OCI-M1 (cell line): ENCODE measurements at places on chromosomes 4 and X.

- DNase-seq: no peak
Measured at GRCh38 chr4:661231-661630, 12.8 kb downstream of the ATP5ME start.

- no peak for DNase-seq
Measured at GRCh38 chrX:129026202-129026601, 497.1 kb downstream of the SMARCA1 start.

GRCh38 chrX:39724544-39724943 lies 373.2 kb downstream of the BCOR start:
- DNase-seq: peak; percentile 28

DNA sequence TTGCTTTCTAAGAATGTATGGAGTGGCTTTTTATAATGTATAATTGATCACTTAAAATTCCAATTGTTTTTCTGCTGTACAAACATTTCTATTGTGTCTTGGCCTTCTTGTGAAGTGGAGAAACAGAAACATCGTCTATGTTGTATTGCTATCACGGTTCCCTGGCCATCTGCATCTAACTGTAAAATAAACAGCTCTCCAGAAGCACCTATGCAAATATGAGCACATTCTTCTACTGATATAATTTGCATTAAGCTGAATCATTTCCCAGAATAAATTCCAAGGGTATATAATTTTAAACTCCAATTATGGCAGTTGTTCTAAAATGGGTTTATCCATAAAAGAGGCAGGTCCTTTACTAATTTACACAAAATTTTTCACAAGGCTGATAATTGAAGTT lies 261.6 kb upstream of the STS start:
- no peak for DNase-seq

GRCh38 chr4:8247047-8247930 lies 22.3 kb upstream of the HTRA3 start:
- DNase-seq: no peak

- DNase-seq: no peak
Measured at GRCh38 chr4:141009931-141010330, 123.3 kb downstream of the RNF150 start.

DNA sequence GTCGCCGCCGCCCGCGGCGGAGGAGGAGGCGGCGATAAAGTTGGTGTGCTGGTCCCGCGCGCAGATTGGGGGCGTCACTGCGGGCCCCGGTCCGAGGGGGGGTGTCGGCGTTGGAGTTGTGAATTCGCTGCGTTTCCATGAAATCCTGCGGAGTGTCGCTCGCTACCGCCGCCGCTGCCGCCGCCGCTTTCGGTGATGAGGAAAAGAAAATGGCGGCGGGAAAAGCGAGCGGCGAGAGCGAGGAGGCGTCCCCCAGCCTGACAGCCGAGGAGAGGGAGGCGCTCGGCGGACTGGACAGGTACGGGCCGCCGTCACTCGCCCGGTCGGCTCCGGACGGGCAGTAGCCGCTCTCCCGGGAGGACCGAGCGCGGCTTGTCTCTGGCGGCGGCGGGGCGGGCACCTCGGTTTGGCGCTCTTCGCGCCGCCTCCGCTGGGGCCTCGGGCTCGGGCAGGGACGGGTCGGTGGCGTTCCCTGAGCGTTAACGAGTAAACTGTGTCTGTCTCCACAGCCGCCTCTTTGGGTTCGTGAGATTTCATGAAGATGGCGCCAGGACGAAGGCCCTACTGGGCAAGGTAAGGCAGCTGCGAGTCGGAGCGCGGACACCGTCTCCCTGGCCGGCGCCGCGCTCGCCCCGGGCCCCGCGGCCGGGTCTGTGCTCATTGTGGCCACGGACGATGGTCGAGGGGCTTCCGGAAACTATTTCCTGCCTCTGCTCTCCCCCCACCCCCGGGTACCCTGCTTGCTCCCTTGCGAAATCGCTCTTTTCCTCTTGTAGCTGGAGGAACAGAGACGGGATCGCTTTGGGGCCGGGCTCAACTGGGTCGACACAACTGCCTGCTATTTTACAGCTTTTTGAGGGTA lies 658 bp downstream of the KDM6A start:
- peak; percentile 57 for DNase-seq

GRCh38 chr4:28654618-28655017 lies 1794.0 kb downstream of the STIM2 start:
- DNase-seq: peak; percentile 18

DNA sequence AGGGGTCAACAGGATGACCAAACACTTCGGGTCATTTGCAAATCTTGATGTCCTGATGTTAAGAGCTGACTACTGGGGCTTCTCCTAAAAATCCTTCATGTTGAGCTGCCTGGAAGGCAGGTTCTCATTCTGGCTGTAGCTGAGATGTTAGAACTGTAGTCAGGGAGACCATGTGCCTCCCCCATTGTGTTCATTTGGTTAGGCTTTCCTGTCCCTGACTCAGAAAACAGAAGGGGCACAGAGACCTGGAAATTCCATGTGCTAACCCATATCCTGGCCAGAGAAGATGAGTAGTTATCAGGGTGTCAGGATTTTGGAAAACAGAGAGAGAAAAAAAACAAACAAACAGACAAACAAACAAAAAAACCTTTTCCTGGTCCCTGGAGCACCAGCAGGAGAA lies 177.5 kb downstream of the AR start:
- DNase-seq: no peak

- peak; percentile 87 for DNase-seq
Measured at GRCh38 chr4:82905205-82905604, 4.7 kb downstream of the THAP9 start.
